NCI-H1048 (cell line): ENCODE measurements at places on chromosomes 1 and 21.
A peak's percentile ranks its signal among the peaks of the same experiment; 100 is the strongest.

DNA sequence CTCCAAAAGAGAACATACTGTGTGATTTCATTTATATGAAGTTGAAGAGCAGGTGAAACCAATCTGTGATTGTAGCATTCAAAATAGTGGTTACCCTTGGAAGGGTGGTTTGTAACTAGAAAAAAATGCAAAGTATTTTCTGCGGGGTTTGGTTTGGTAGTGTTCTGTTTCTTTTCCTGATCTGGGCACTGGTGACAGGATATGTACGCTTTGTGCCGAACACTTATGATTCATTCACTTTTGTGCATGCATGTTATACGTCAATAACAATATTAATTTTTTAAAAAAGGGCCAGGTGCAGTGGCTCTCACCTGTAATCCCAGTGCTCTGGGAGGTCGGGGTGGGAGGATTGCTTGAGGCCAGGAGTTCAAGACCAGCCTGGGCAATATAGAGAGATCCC is 63.8 kb downstream of the CD34 start:
- no peak for DNase-seq

DNA sequence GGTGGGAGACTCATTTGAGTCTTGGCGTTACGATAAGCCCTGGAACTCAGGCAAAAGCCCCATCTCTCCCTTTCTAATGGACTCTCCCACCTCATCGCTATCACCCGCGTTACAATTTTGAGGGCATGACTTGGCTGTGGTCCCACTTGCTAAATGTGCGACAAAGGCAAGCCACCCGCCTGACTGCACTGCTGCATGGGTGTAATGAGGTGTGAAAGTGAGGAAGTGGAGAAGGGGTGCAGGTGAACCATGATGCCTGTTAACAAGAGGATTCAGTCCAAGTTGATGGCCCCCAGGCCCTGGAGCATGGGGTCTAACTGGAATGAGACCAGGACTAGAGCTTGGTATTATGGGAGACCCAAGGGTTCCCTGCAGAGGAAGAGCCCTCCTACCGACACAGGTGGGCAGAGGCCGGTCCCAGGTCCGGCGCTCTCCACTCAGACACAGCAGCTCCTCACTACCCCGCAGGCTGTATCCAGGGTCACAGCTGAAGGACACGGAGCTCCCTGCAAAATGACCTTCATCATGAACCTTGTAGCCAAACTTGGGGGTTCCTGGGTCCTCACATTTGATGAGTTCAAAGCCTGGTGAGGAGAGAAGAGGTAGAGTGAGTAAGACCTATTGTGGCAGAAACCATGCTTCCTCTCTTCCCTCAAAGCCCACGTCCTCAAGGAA is 165.4 kb upstream of the HMGB4 start:
- no peak for DNase-seq

GRCh38 chr1:76601465-76601864 is 265.8 kb upstream of the ST6GALNAC5 start:
- DNase-seq: no peak

DNA sequence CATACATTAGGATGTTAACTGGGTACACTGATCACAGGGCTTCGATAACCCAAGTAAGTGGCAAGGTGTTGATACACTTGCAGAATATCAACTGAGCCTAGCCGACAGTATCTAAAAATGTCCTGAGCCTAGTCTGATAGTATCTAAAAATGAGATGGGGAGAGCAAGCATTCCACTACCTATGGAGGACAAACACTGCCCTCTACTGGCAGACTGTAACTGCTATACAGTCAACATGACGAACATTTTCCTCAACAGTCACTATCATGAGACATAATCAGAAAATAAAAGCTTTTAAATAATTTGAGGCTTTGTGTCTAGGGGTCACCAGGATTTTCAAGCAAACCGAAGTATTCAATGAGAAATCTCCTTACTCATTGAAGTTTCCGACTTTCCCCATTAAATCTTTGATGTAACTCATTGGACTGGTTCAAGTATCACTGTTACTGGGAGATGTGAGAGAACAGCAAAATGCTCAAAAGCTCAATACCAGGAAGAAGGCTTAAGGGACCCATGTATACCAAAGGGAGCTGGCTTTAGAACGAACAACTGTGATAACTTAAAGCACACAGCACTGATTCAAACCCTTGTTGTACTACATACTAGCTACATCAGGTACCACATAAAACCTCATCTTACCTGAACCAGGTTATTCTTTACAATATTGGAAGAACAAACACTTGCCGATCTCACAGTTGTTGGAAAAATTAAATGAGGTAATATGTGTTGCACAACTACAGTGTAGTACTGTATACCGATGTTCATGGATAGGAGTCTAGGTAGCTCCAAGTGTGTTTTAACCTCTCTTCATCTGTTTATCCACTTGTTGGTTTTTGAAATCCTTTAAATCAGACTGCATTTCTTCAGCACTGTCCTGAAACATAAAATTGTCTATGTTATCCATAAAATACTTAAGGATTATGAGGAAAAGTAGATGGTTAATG is 31.1 kb upstream of the SLC45A3 start:
- DNase-seq: peak; percentile 72

DNA sequence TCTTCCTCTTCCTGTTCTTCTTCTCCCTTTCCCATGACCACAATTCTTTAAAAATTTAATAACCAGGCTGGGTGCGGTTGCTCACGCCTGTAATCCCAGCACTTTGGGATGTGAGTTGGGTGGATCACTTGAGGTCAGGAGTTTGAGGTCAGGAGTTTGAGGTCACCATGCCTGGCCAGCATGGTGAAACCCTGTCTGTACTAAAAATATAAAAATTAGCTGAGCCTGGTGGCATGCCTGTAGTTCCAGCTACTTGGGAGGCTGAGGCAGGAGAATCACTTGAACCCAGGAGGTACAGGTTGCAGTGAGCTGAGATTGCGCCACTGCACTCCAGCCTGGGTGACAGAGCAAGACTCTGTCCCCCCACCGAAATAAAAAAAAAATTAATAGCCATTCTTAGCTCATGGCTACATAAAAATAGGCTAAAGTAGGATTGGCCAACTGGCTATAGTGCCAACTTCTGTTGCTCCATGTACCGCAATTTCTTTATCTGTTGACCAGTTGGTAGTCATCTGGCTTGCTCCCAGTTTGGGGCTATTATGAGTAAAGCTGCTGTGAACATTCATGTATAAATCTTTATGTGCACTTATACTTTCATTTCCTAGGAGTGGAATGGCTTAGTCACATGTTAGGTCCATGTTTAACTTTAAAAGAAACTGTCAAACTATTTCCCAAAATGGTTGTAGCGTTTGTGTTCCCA is 136.3 kb downstream of the PEX14 start:
- no peak for DNase-seq

DNA sequence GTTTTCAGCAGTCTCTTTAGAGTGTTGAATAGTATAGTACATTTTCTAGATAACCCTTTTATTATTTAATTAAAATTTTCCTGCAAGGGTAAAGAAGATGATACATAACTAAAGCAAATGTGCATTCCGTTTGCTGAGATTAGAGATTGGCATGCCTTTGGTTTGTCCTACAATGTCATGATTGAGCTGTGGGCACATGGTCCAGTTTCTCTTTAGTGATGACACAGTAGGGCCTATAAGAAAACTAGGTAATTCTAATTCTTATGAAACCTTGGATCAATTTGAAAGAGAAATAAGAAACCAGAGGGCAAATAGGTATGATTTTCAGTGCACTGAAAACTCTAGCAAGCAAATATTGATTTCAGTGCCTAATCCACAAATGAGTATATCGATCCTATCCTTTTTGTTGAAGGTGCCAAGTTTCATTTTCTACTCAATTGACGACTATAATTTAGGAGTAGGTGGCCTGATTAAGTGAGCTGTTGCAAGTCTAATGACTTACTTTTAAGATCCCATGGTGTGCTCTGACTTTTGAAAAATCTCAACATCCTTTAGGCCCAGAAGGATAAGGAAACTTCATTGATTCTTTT is 128.0 kb upstream of the KCNK1 start:
- DNase-seq: no peak

DNA sequence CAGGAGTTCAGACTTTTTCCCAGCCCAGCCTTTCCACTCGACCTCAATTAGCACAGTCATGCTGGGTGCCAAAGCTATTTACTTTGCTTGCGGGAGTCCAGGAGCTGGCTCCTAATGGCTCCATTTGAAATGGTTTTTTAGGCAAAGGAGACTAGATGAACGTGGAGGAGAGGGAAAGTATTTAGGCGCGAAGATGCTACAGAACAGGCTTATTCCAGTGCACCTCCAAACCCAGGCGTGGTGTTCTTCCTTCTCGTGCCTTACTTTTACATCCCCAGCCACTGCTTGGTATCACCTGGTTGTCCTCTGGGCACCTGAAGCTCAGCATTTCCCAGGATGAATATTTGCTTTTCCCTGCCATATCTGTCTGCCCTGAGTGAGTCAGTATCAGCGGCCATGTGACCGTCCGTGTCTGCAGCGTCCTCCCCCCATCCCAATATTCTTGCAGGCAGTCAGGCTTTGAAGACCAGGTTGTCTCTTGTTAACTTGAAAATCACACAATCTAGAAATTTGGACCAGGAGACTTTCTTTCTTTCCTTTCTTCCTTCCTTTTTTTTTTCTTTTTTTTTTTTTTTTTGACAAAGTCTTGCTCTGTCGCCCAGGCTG is 198.5 kb downstream of the DYRK1A start:
- DNase-seq: no peak

- no peak for DNase-seq
These were observed 44.6 kb downstream of the TBCE start for GRCh38 chr1:235411489-235412486.

DNA sequence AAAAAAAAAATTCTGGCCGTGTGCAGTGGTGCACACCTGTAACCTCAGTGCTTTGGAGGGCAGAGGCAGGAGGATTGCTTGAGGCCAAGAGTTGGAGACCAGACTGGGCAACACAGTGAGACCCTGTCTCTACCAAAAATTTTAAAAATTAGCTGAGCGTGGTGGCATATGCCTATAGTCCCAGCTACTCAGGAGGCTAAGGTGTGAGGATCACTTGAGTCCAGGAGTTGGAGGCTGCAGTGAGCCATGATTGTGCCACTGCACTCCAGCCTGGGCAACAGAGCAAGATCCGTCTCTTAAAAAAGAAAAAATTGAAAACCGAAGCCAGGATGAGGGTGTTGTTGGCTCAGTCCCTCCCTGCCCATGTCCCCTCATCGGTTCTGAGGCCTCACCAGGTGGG is 55.9 kb upstream of the PAX7 start:
- DNase-seq: no peak

- no peak for DNase-seq
These were observed 164.7 kb downstream of the SETD4 start for GRCh38 chr21:35895598-35895997.

GRCh38 chr1:192627901-192628300 is 8.0 kb upstream of the RGS13 start:
- no peak for DNase-seq

DNA sequence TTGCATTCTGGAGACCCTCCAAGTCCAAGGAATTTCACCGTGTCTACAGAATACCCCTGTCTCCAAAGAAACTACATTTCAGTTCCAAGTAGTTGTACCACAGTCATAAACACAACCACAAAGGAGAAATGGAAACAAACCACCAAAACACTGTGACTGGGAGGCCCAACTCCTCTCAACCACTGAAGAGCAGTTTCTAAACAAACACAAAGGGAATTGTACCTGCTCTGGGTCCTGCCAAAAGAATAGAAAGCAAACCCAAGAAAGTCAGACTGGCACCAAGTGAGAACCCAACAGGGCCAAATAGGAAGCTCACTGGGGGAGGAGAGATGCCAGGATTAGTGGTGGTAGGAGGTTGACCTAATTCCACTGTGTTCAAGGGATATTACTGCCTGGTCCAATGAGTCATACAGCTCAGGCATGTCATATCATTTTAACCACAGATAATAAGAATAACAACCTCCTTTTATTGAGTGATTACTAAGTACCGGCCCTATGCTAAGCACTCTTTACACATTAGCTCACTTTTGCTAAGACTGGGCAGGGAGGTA is 123.9 kb upstream of the PPP2R5A start:
- no peak for DNase-seq
